ENCODE measurements at places on chromosomes 13 and 19.

GRCh38 chr13:76330761-76331160 is 555.4 kb downstream of the KCTD12 start:
- no peak overlapping the region for H3K27ac ChIP-seq
- H3K4me1 ChIP-seq, result no peaks in the 10 kb centered on the region
- no peak overlapping the region for H3K4me3 ChIP-seq

GRCh38 chr19:13172346-13173138 is 22.3 kb downstream of the IER2 start:
- H3K27ac ChIP-seq, result peak overlapping the region; percentile 53
- H3K4me1 ChIP-seq, result peaks cover 65% of the 10 kb centered on the region
- no peaks in the 10 kb centered on the region for H3K36me3 ChIP-seq
- H3K27me3 ChIP-seq, result no peaks in the 10 kb centered on the region
- peak; percentile 63 for DNase-seq

DNA sequence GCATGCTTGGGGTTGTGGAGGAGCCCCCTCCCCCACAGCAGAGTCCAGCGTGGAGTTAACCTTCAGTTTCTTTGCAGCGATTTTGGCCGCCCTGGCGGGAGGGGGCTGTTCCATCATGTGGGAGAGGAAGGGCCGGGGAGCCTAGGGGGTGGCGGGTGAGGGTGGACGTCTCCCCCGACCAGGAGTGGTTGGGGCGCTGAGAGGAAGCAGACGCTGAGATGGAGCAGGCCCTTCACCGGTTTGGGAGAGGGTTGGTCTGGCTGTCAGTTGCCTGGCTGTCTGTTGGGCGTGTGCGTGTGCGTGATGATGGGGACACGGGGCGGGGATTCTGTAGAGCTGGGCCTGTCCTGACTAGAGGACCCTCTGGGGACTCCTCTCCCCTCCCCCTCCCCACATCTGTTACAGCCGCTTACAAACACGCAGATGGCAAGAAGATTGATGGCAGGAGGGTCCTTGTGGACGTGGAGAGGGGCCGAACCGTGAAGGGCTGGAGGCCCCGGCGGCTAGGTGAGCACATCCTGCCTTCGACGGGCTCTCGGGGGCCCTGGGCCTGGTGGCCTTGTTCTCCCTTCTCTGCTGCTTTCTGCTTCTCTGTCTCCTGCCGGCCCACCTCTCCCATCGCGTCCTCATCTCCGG is 9.8 kb upstream of the LIN7B start:
- peak; percentile 29 for DNase-seq
- H3K4me1 ChIP-seq, result no peaks in the 10 kb centered on the region
- H3K27me3 ChIP-seq, result no peaks in the 10 kb centered on the region
- no peak overlapping the region for H3K4me3 ChIP-seq

GRCh38 chr13:105259426-105259825 is 1276.0 kb downstream of the EFNB2 start:
- no peaks in the 10 kb centered on the region for H3K36me3 ChIP-seq
- H3K4me3 ChIP-seq, result no peak overlapping the region
- H3K27me3 ChIP-seq, result no peaks in the 10 kb centered on the region

- H3K4me1 ChIP-seq, result peaks cover 33% of the 10 kb centered on the region
- DNase-seq, result no peak
- no peak overlapping the region for H3K4me3 ChIP-seq
- H3K27ac ChIP-seq, result no peak overlapping the region
These were observed 26.0 kb downstream of the WDR88 start for GRCh38 chr19:33157906-33158305.

DNA sequence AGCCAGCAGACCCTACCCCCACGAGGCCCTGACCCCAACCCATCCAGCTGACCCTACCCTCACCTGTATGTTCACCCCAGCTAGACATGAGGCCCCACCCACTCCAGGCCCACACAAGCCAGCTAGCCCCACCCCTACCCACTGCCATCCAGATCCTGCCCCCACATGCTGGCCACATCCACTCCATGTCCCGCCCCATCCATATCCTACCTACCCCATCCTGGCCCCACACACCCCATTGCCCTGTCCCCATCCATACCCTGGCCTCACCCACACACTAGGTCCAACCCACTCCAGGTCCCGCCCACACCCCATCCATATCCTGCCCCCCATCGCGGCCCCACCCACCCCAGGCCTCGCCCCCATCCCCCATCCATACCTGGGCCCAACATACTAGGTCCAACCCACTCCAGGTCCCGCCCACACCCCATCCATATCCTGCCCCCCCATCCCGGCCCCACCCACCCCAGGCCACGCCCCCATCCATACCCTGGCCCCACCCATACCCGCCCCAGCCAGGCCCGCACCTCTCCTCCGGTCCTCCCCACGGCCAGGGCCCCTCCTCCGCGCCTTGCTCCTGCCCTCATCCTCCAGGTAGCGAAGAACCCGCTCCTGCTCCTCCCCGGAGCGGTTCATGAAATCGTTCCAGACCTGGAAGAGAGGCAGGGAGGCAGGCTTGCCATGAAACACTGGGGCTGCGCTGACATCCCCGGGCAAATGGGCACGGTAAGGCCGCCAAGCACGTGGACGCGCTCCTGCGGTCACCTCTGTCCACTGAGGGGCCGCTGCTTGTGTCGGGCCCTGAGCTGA is 7.2 kb downstream of the RNU6-9 start:
- no peak overlapping the region for H3K4me3 ChIP-seq
- DNase-seq, result peak; percentile 48
- peaks cover 25% of the 10 kb centered on the region for H3K4me1 ChIP-seq
- H3K27ac ChIP-seq, result no peak overlapping the region
- H3K36me3 ChIP-seq, result peaks cover 31% of the 10 kb centered on the region

- no peaks in the 10 kb centered on the region for H3K36me3 ChIP-seq
- no peak overlapping the region for H3K4me3 ChIP-seq
- peaks cover 13% of the 10 kb centered on the region for H3K4me1 ChIP-seq
- no peaks in the 10 kb centered on the region for H3K27me3 ChIP-seq
- DNase-seq, result no peak
- no peak overlapping the region for H3K27ac ChIP-seq
These were observed 3.8 kb downstream of the SCN1B start for GRCh38 chr19:35034005-35034502.

Measured in CD4-positive, alpha-beta memory T cell (primary cell).